ENCODE measurements at places on chromosomes 11 and 22.

DNA sequence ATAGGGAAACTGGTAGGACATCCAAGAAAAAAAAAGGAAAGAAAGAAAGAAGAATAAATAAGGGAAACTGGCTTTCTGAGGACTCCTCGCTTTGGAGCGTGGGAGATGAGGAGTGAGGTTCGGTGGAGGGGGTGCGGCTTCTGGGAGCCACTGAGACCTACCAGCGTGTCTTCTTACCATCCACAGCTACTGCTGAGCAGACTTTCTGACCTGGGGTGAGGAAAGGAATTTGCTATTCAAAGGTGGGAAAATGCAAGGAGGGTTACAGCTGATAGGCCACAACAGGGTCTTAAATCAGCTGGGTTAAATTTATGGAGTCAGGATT lies 488 bp upstream of the SELENOM start:
- DNase-seq, result no peak

DNA sequence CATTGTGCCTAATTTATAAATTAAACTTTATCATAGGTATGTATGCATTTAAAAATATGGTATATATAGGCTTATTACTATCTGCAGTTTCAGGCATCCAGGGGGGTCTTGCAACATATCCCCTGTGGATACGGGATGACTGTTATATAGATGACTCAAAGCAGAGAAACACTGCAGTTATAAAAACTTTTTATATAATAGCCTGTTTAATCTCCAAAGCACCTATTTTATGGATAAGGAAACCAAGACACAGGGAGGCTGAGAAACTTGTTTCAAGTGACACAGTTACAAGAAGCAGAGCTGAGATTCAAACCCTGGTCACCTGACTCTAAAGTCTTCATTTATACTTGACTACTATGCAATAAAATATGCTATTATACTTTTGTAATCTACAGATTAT lies 897.7 kb downstream of the KCNA4 start:
- no peak for DNase-seq

DNA sequence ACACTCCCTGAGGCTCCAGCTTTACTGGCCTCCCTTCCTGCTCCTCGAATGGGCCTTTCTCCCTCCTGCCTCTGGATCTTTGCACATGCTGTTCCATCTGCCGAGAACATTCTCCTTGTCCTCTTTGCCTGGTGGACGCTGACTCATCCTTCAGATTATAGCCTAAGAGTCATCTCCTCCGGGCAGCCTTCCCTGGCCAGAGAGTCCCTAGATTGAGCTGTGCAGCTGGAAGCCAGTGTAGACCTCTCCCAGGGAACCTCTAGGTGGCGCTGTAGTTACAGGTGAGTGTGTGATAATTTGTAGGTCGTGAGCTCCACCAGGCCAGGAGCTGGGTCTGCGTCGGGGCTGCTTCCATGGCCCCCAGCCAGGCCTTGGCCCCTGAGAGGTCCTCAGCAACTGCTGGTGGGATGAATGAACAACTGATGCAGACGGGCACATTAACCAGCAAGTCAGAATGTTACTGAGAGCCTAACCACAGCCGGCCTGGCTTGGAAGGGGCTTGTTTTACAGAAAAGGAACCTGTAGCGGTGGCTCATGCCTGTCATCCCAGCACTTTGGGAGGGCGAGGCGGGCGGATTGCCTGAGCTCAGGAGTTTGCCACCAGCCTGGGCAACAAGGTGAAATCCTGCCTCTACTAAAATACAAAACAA lies 8.7 kb downstream of the PNPLA5 start:
- DNase-seq, result no peak

- no peak for DNase-seq
These were observed 19.9 kb upstream of the NCR3LG1 start for GRCh38 chr11:17331669-17332068.

- DNase-seq, result no peak
These were observed 38.3 kb upstream of the GNB1L start for GRCh38 chr22:19892925-19893324.

GRCh38 chr11:132556316-132556715 lies 976.0 kb downstream of the OPCML start:
- DNase-seq, result no peak

DNA sequence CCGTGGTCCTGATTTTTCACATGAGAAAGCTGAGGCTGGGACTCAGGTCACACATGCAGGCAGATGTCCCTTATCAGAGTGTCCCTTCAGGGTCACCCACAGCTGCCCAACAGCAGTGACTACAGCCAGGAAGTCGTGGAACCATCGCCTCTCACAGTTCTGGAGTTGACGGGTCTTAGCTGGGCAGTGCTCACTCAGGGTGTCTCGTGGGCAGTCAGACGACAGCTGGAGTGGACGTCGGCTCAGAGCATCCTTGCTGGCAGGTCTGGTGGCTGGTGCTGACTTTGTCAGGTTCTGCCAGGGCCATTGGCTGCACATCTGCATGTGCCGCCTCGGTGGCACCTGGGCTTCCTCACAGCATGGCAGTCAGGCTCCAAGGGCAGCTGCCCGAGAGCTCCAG lies 35.6 kb upstream of the TH start:
- DNase-seq, result no peak

DNA sequence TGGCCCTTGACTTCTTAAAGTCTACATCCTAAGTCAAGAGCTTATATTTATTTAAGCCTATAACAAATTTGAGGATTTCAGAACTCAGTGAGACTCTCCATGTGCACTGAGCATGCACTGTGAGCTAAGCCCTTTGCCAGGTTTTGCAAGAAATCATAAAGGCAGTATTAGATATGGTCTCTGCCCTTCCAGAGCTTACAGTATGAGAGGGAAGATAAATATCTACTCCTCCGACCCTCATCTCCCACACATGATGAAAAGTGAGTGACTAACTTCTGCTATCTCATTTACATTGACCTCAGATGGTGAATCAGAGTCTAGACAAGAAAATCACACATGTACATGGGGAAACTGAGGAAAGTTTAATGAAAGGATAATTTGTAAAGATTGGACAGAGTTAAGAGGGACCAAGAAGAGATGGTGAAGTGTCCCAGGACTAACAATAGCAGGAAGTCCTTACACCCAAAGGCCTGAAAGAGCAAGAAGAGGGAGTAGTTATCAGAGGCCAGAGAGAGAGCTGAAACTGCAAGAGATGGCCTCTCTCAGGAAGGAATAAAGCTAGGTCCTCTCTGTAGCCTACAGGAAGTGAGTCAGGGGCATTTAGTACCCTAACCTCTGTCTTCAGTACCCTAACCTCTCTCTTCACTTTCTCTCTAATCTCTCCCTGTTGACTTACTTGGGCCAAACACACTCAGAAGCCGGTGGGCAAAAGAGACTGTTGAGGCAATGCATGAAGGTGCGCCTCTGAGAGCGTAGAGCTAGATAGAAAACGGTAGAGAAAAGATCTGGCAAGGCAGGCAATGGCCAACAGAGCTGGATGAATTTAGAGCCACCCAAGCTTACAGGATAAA lies 23.0 kb upstream of the BLID start:
- no peak for DNase-seq

Data from brain pericyte (primary cell).